Fibroblast of skin of left quadriceps (primary cell): ENCODE measurements at places on chromosomes 4 and X.

DNA sequence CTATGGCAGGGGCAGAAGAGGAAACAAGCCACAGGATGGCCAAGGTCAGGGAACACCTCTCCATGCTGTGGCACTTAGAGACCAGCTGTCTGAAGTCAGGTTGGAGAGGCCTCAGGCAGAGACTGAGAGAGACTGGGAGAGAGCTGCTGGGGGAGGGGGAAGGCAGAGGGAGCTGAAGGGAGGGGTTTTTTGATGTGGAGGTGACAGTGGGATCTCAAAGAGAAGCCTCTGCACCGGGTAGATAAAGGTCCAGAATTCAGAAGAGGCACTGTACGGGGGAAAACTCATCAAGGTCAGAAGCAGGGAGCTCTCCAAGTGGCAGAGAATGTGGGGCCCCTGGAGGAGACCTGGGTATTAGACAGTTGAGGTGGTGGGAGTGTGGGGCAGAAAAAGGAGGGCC, 41.6 kb upstream of the HMGB3 start:
- no peak for DNase-seq

DNA sequence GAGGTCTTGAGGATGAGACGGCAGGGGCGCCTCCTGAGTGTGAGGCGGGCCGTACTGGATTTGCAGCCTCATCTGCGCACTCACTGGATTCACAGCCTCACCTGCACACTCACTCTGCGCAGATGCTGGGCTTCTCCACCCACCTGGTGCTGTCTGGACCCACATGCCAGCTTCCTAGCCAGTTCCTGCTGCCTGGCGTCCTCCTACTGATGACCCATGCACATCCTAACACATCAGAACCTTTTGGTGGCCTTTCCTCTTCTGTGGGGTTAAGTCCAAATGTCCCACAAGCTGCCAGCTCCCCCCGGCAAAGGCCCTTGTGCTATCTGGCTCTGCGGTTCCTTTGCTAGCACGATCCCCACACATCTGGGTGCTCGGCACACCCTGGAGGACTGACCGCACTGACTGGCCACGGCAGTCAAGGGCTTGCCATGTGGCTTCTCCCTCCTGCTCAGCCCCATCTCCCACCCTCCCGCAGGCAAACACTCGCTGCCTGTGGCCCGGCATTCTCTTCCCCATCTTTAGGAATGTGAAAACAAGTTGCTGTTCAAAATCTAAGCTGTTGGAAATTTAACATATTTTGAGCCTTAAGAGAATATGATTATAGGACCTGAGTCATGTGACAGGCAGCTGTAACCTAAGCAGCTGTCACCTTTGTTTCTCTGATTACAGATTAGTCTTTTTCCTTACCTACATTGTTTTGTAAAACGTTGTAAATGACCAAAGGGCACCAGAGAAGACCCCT, 39.4 kb upstream of the AFAP1 start:
- no peak for DNase-seq

DNA sequence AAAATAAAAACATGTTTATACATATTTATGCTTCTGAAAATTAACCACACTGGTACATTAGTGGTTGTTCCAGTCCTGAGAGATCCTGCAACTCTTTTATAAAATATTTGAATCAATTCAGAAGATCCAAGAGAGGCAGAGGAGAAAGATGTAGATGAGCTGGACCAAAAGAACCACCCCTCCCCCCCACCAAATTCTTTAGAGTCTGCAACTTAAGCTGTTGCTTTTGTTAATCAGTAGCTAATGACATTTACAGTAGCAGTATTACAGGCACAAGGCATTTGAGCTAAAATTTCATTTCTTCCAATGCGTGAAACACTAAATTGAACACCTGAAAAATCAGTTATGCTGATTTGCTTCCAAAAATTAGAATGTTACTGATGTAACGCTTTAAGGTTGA, 61.5 kb downstream of the PDK3 start:
- DNase-seq, result no peak

- DNase-seq, result peak; percentile 59
Measured at GRCh38 chr4:73315091-73315490, 56.5 kb upstream of the ANKRD17 start.

- DNase-seq, result peak; percentile 1
Measured at GRCh38 chr4:164440199-164440598, 313.7 kb upstream of the SMIM31 start.

GRCh38 chr4:77849278-77849965, 13.2 kb upstream of the MRPL1 start:
- DNase-seq, result no peak

DNA sequence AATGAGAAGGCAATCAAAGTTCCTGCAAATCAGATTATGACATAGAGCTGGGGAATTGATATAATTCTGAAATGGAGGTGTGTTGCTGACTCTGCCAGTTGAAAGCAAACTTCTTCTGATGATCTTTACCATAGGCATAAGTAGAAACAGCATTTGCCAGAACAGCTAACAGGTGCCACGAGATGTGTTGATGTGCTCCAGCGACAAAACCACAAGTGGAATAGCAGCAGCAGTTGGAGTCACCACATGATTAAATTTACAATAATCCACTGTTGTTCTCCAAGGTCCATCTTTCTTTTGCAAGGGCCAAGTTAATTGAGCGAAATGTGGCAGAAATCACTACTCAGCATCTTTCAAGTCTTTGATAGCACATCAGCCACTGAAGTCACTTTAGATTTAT, 3.7 kb upstream of the OSTC start:
- DNase-seq, result no peak

GRCh38 chrX:101619364-101619763, 1.6 kb upstream of the ARMCX6 start:
- DNase-seq, result no peak

- peak; percentile 38 for DNase-seq
Measured at GRCh38 chr4:111937368-111937767, 207.9 kb upstream of the FAM241A start.

DNA sequence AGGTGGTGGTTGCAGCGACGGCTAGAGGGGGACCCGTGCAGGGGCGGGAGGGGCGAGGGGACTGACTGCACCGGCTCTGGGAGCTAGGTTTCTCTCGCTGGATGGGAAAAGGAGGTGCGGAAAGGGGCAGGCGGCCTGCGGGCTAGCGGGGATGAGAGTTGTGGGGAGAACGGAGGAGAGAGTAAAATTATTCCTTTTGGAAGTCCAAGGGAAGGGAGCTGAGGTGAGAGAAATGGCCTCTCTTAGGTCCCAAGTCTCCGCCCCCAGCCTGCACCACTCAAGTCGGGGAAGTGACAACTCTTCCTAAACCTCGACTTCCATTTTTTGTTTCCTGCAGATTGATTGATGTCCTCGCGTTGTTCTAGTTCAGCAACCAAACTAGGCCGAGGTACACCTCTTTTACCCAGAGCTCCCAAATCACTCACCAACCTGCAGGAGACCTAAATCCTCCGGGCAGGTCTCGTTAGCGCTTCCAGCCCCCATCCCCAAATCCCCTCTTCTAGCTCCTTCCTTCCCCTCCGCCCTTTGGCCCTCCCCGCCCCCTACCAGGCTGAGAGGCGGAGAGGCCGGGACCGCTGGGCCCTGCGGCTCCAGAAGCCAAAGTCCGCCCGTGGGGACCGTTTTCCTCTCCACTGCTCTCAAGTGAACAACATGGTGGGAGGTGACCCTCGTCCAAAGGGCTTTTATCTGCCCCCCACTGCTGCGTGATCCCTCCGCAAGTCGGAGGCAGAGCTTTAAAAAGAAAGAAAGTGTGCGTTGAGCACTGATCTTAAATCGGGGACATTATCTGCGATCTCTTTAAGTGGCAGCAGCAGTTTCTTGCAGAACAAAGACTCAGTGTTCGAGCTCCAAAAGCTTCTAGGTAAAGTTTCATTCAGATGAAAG, 7.3 kb downstream of the PITX2 start:
- DNase-seq, result no peak

DNA sequence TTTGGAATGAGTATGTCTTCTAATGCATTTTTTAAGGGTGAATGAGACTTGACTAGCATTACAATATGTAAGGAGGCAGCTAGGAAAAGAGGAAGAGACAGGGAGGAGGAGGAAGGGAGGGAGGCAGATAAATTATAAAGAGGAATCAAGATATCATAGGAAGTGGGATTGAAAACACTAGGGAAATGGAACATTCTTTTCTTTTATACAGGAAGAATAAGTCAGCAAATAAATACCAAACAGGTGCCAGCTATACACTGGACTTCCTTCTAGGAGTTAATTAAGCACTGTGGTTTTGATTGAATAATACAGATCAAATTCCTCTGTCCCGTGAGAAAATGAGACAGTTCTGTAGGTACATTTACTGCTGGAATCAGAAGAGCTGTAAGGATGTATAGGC, 78.6 kb downstream of the PACRGL start:
- DNase-seq, result no peak

- DNase-seq, result no peak
Measured at GRCh38 chr4:88628746-88629145, 36.5 kb downstream of the HERC3 start.

GRCh38 chr4:137638934-137639333, 106.6 kb upstream of the PCDH18 start:
- no peak for DNase-seq

DNA sequence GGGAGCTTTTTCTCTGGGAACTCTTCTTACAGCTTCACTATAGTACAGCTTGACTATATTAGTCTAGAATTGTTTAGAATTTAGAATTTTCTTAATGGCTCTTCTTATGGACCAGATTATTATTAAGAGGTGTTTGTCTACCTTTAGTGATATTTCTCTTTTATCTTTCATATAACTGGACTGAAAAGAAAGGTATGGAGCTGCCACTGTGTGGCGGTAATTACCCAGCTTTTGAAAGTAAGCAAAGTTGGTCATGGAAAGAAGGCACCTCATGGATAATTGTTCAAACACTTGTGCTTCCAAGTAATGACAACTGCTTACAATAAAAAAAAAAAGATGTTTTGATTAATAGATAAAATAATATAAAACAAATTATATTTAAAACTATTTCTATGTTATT, 1112.5 kb downstream of the TECRL start:
- no peak for DNase-seq

- DNase-seq, result no peak
Measured at GRCh38 chr4:151459375-151459774, 50.4 kb downstream of the FHIP1A start.

- DNase-seq, result no peak
Measured at GRCh38 chrX:139191746-139192385, 338.7 kb upstream of the F9 start.

- DNase-seq, result no peak
Measured at GRCh38 chrX:110318664-110318968, 731 bp upstream of the AMMECR1 start.

DNA sequence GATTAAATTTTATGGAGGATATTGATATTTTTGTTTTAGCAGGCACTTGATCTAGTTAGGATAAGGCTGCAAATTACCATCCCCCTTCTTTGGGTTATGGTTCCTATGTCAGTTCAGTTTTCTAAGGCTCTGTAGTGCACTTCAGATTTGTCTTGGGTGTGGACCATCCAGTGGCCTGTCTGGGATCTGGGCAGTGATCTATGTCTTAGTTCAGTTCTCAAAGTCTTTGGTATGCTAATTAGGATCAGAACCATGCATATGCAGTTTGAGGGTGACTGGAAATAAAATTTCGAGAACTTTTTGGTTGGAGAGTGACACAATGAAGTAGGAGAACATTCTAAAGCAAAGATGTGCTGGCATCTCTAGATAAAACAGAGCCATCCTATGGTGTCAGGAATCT, 388.2 kb downstream of the MID1IP1 start:
- DNase-seq, result no peak

DNA sequence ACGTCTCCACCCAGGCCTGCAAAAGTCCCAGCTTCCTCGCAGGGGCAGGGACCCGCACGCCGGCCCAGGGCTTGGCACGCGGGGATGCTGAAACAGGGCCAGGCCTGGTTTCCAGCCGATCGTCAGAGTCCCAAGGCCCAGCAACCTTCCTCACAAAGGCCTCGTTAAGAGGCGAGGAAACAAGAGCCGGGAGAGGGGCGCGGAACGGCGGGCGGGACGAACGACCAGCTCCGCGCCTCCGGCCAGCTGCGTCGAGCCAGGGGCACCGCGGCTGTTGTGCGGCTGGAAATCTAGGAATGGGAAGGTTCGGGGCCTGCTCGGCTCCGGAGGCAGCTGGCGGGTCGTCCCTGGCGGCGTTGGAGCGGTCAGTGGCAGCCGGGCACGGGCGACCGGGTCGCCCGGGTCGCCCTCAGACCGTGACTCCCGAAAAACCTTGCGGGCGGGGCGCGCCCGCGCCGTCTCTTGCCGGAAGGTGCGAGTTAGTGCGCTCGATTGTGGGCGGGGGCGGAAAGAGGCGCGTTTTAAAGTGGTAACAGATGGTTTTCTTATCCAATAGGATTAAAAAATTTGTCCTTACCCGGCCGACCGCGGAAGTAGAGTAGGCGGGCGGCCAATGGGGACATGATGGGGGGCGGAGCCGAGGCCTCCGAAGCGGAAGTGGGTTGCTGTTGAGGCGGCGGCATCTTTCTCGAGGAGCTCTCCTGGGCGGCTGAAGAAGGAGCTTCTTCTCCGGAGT, at the start of gene RNF4:
Gene RNF4, plus strand, starts transcription at position 651 of the 736 bp plus-strand sequence. CDS start 21,388 bp downstream, outside the sequence.
- peak; percentile 91 for DNase-seq

- peak; percentile 6 for DNase-seq
Measured at GRCh38 chr4:34250562-34250961, 1993.8 kb downstream of the ARAP2 start.

DNA sequence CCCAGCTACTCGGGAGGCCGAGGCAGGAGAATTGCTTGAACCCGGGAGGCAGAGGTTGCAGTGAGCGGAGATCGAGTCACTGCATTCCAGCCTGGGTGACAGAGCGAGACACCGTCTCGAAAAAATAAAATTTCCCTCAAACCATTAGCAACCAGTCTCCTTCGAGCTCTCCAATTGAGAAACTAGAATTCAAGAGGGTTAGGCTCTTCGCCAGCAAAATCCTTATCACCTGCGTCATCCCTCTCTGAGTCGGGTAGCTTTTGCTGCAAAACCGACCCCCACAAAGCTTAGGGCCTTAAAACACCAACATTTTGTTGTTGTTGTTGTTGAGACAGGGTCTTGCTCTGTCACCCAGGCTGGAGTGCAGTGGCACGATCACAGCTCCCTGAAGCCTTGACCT, 75.1 kb upstream of the DDX3X start:
- no peak for DNase-seq

- DNase-seq, result no peak
Measured at GRCh38 chr4:18608908-18609533, 587.5 kb upstream of the LCORL start.

DNA sequence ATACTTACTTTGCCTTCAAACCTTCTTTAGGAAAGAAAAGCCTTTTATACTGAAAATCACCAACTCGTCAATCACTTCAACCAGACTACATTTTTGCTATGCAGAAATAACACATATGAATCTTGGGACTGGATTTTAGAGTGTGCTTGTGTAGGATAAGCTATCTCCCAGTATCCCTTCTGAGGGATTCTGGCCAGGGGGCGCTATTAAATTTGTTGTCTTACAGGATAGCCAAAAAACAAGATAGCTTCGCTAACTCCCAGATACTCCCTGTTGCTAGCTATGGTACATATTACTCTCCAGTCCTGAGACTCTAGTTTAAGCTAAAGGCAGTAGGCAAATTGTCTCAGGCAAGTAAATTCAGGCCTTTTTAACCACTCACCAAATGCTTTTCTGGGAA, 167.2 kb downstream of the LHFPL1 start:
- no peak for DNase-seq

- DNase-seq, result no peak
Measured at GRCh38 chr4:56817840-56818491, 3.5 kb downstream of the SPINK2 start.
